GM04503 (cell line): ENCODE measurements at places on chromosomes 11 and 22.

DNA sequence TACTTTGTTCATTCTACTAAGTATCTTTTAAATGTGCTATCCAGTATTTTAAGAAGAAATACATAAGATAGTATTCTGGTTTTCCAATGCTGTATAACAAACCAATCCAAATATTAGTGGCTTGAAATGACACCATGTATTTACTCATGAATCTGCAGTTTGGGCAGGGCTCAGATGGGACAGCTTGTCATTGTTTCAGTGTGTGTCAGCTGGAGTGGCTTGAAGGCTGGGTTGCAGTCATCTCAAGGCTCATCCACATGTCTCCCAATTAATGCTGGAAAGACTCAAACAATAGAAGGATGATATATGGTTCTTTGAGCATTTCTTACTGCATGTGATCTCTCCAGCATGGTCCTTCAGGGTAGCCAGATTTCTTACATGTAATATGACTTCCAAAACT lies 146.2 kb downstream of the ARHGAP42 start:
- DNase-seq: no peak

DNA sequence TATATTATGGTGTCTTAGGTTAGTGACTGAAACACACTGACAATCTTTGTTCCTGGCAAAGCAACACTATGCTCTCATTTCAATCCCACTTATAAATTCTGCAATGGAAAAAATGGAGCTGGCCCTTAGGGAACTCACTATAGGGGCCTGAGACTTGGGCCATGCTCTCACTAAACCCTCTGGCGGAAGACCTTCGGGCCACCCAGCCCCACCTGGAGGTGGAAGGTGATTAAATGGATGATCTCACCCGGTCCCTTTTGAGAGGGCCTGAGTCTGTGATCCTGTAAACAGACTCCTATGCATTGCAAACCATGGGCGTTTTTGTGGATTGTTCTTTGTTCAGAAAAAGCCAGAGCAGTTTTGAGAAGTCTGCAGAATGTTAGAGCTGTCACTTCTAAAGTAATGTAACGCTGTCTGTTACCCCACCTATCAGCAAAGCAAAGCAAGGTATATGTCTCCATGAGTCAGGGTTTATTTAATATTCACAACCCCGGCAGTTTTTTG lies 17.0 kb upstream of the CDON start:
- no peak for DNase-seq

DNA sequence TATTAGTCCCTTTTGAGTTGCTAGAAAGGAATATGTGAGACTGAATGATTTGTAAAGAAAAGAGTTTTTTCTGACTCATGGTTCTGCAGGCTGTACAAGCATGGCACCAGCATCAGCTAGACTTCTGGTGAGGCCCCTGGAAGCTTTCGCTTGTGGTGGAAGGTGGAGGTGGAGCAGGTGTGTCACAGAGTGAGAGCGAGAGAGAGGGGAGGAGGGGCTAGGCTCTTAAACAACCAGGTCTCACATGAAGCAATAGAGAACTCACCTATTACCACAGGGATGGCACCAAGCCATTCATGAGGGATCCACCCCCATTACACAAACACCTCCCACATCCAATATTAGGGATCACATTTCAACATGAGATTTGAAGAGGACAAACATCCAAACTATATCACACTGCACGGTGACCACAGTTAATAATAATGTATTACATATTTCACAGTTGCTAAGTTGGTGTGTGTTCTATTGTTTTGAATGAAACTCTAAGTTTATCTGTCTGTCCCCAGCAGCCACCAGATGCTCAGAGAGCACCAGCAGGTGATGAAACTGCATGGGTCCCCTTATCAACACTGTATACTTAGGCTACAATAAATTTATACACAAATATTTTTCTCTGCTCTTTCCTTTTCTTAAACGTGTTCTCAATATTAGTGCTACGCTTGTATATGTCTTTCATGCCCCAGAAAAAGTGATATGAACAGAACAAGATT lies 14.1 kb downstream of the ZFP91 start:
- no peak for DNase-seq

- no peak for DNase-seq
Observed at GRCh38 chr11:34143048-34143447, 37.6 kb downstream of the NAT10 start.

DNA sequence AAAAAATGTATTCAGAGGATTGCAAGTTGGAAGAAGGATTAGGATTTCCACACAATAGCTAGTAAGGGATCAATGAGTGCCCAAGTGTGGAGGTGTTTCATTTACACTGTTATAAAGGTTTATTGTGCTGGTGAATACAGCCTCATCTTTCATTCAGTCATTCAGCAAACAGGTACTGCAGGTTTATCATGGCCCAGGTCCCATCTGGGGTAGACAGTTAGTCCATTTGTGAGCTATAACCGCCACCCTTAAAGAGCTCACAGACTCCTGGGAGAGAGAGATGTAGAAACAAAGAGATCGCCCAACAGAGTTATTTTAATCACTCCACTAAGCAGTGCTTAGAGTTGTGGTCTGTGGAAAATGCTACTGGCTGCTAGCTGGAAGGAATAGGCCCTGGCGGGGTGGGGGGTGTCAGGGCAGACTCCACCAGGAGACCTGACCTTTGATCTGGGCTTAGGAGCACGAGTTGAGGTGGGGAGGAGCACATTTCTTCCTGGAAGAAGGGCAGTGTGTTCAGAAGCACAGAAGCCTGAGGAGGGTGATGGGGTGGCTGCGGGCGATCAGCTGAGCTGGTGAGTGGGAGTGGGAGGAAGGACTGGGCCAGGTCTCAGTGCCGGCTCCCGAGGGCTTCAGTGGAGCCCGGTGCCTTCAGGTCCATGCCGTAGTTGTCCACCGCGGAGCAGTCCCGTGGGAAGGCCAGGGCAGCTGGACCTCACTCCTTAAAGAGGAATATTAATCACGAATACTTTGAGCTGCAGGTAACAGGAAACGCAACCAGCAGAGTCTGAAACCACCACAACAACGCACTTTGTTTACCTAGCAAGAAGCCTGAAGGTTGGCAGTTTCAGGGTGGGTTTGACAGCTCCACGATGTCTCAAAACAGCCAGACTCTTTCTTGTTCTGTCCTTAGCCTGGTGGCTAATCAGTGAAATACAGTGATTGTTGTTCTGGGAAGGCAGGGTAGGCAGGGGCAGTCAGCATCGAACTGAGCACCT lies 11.2 kb downstream of the TOM1 start:
- DNase-seq: no peak

DNA sequence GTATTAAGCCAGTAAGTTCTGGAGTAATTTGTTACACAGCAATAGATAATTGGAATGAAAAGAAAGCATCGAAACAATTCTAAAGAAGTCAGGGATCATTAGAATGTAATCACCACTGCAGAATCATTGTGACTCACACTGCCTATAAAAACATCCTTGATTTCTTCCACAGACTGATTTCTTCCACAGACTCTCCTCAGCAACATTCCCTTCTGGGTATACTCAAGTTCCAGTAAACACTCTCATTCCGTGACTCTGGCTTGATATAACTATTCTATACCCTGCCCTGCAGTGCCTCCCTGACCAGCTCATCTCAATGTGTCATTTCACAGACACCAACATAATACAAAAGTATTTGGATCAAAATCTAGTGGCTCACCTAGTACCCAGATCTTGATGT lies 120.5 kb downstream of the BBOX1 start:
- no peak for DNase-seq

DNA sequence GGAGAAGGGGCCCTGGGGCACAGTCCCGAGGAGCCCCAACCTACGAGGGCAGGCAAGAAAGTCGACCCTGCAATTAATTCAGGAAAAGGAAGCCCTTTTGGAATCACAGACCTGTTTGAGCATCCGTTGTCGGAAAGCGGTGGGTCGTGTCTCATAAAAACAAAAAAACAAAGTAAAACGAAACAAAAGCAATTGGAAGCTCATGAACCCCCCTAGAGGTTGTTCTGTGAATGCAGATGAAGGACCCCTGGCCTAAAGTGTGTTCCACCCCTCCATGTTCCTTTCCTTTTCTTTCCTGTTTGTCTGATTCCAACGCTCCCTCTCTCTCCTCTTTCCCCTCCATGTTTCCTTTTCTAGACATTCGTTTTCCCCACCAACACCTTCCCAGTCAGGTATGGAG lies 203.7 kb downstream of the GRIK4 start:
- no peak for DNase-seq

- DNase-seq: no peak
Observed at GRCh38 chr11:93719310-93719709, 22.0 kb downstream of the TAF1D start.

DNA sequence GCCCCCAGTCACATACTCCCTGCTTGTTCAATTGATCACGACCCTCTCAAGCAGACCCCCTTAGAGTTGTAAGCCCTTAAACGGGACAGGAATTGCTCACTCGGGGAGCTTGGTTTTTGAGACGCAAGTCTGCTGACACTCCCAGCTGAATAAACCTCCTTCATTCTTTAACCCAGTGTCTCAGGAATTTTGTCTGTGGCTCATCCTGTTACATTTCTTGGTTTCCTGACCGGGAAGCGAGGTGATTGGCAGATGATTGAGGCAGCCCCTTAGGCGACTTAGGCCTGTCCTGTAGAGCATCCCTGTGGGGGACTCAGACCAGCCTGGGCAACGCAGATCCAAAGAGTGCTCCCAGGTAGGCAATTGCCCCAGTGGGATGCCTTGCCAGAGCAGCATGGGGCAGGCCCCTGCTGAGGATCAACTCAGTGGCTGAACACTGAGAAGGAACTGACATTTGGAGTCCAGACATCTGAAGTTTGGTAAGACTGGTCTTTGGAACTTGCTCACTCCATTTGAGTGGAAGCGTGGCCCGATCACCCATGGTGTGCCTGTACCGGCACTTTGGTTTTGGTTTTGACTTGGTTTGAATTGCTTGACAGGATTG lies 51.5 kb downstream of the NEU3 start:
- DNase-seq: no peak

- DNase-seq: no peak
Observed at GRCh38 chr11:71406681-71407080, 41.5 kb downstream of the DHCR7 start.

GRCh38 chr11:118448294-118448693 lies 12.0 kb downstream of the KMT2A start:
- no peak for DNase-seq

- no peak for DNase-seq
Observed at GRCh38 chr22:39664485-39665200, 94.1 kb downstream of the CACNA1I start.

GRCh38 chr22:45223304-45224117 lies 17.2 kb downstream of the KIAA0930 start:
- no peak for DNase-seq

GRCh38 chr11:47143322-47143721 lies 33.4 kb downstream of the ARFGAP2 start:
- peak; percentile 75 for DNase-seq

- DNase-seq: no peak
Observed at GRCh38 chr22:45976254-45977002, 534 bp downstream of the WNT7B start.

- DNase-seq: no peak
Observed at GRCh38 chr11:18332302-18332701, 9.9 kb downstream of the GTF2H1 start.

- DNase-seq: no peak
Observed at GRCh38 chr22:44620129-44620840, 81.7 kb upstream of the PRR5 start.

- no peak for DNase-seq
Observed at GRCh38 chr22:20031732-20032406, 11.0 kb downstream of the TANGO2 start.

DNA sequence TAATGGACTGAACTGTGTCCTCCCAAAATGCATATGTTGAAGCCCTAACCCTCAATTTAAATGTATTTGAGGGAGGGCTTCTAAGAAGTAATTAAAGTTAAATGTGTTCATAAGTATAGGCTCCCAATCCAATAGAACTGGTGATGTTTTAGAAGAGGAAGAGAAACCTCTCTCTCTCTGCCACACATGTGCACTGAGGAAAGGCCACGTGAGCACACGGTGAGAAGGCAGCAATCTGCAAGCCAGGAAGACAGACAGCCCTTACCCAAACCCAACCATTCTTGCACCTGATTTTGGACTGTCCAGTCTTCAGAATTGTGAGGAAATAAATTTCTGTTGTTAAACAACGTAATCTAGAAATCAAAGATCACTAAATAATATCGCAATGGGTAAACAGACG lies 501.5 kb upstream of the ARHGAP42 start:
- DNase-seq: no peak

- no peak for DNase-seq
Observed at GRCh38 chr11:110329445-110329844, 33.0 kb upstream of the RDX start.

GRCh38 chr11:11528986-11529385 lies 92.8 kb downstream of the GALNT18 start:
- no peak for DNase-seq

- no peak for DNase-seq
Observed at GRCh38 chr11:67404515-67405195, 772 bp downstream of the TBC1D10C start.

- peak; percentile 90 for DNase-seq
Observed at GRCh38 chr22:29344137-29344536, 28.6 kb upstream of the RASL10A start.

DNA sequence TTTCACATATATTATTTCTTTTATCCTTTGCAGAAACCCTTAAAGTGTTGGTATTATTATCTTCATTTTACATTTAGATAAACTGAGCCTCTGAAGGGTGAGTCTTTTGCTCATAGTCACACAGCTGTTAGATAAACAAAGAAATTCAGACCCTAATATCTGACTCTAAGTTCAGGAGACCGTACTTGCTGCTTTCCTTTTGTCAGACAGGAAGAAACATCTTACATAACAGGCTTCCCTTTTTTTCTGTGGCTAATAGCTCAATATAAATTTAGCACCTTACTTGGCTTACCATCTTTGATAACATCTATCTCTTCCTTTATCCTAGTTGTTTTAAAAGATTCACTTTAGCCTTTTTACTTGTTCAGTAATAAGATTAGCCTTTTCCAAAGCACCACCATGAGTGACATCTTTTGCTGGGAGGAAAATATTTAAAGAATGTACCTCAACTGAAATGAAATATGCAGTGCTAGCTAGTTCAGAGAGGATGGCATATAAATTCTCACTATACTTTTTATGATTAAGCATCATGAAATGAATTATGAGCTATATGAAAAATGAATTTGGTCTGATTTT lies 128.6 kb downstream of the WNT11 start:
- no peak for DNase-seq

GRCh38 chr22:44990810-44991209 lies 19.0 kb downstream of the PHF21B start:
- DNase-seq: no peak

DNA sequence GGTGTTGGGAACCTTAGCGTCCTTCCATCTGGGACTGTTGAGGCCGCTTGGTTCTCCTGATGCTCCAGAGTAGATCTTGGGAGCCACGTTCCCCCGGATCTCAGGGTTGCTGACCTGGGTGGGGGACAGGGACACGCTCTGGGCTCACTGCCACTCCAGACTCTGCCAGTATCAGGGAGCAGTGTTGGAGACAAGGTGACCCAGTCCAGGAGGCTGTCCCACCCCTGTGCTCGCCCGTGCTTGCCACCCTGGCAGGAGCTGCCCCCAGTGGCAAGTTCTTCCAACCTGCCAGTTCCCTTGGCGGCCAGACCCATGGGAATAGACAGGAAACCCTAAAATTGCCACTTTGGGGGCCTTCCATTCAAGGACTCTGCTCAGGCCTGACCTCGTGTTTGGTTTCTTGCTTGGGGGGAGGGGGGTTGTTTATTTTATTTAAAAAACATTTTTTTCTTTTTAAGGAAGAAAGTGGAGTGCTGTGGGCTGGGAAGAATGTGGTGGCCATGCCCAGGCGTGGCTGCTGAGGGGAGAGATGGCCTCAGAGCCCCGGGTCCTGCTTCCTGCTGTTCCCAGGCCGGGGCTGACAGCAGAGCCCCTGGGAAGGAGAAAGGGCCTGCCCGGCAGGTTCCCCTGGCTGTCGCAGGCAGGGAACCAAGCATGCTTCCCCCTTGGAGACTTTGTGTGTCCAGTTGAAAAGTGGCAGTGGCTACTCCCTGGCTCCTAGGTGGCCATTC lies 7.2 kb downstream of the GRK2 start:
- DNase-seq: no peak

- DNase-seq: no peak
Observed at GRCh38 chr22:23688121-23688520, 2.7 kb upstream of the RGL4 start.
